DMS79 treated with DMSO at 0.1 percent for 48 hours (cell line): ENCODE measurements at places on chromosomes 7 and 10.

DNA sequence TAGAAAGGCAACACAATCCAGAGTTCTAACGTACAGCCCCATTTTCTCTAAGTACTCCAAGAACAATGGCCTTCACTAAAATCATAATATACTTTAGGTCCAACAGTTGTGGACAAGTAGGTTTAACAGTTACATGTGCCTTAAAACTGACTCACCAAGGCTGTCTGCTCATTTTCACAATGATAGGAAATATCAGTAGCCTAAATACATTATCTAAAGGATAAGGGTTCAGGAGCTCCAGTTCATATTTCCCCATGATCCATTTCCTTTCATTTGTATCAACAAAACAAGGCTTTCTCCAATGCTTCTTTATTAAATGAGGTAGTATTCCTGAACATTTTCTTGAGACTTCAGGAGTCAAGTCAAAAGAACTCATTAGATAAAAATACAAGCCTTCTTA, 164.0 kb downstream of the SLC25A13 start:
- no peak for DNase-seq

DNA sequence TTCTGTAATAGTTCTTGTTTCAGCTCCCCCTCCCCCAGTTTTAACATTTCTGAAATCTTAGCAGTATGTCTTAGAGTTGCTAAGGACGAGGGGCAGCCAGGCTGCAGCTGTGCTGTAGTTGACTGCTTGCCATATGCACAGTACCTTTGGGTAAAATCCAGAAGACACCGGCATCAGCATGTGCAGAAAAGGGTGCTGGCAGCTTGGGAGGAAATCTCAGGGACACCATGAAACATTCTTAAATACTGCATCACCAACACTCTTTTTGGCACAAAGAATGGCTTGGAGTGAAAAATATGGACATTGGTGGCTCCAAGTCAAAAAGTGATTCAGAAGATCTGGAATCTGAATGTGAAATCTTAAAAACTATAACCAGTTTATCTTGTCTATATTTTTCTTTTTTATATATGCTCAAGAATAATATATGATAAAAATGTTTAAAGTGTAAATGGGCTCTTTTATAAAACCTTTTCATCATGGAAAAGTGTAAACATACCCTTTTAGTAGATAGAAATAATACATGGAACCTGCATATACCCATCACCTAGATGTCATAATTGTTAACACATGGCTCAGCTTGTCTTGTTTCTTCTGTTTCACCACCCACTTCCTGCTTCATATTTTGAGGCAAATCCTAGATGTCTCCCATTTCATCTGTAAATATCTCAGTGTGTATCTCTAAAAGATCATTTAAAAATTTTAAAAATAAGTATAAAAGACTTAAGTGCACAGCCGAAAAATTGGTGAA, 34.4 kb upstream of the ARMS2 start:
- DNase-seq = no peak

DNA sequence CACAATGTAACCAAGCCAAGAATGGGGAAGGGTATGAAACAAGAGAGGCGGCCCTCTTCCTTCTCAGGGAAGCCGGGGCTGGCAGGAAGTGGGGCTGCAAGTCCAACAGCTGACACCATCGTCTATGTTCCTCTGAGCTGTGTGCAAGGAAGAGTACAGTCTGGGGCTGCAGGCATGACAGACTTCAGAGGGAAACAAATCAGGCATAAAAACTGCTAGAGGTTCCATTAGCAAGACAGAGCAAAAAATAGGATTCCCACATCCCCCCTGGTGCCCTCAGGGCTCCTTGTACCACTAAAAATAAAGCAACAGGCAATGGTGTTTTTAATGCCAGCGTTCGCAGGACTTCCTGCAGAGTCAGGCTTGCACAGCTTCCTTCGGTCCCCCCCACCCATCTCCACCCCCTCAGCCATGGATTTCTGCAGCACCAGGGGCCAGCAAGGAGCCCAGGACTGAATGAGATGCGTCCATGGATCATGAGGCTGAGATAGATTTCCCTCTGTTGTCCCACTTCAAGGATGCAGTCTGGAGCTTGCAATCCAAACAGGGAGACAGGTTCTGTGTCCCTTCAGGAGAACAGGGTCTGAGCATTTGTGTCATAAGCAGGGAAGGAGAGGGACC, 34.6 kb downstream of the KCNMA1 start:
- no peak for DNase-seq

DNA sequence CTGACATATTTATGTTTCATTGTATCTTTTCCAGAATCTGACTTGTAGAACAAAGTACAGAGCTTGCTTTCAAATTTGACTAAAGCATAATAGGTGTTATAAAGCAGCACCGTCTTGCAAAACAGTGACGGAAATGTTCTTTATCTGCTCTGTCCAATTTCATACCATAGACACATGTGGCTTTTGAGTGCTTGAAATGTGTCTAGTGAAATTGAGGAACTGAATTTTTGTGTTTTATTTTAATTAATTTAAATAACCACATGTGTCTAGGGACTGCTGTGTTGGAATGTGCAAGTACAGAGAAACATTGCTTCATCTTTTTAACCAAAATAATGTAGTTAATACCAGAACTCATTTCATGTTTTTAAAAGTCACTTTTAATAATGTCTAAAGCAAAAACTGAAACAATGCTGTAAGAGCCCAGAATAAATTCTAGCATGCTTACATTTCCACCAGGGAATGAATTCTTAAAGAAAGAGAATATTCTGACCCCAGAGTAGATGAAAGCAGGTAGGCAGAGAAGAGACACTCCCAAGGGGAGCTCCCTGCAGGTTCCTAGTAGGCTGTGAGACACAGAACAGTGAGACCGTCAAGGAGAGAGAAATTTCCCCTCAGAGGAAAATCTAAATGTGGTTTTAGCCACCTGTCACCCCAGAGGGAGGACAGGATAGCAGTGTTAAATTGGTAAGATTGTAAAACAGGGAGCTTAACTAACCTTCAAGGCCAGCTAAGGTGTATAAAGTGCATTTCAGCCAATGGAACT, 175.3 kb upstream of the KMT2E start:
- DNase-seq = no peak

DNA sequence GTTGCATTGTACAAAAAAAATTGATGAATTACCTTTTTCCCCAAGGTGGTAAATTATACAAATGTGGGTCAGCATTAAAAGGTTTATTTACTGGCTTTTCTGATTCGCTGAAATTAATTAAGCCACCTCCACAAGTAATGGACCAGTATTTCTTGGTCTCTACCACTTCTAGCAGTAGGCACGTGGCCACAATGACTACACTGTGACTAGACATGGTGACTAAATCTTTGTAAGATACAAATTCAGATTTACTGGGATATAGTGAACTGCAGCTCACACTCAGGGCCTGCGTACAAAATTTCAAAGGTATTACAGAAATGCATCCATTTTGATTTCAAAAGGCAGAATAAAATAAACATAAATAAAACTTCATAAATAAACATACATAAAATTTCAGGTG, 10.9 kb downstream of the HPSE2 start:
- DNase-seq = no peak

GRCh38 chr7:151406886-151407583, 2.8 kb downstream of the WDR86 start:
- no peak for DNase-seq

DNA sequence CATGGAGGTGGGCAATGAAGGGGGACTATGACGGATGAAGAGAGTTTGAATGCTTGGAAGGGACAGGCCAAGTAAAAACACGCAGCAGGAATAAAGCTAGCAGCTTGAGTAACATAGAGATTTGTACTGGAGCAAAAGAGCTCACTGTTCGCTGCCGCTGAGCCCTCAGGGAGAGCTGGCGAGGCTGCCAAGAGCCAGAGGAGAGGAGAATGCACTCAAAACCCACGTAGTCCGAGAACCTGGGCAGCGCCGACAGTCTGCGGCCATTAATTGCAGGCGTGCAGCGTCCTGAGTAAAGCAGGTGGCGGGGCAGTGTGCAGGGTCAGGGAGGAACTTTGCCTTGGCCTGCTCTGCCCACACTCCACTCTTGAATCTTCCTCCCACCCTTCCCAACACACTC, 68.2 kb downstream of the SLC37A3 start:
- DNase-seq = peak; percentile 83

DNA sequence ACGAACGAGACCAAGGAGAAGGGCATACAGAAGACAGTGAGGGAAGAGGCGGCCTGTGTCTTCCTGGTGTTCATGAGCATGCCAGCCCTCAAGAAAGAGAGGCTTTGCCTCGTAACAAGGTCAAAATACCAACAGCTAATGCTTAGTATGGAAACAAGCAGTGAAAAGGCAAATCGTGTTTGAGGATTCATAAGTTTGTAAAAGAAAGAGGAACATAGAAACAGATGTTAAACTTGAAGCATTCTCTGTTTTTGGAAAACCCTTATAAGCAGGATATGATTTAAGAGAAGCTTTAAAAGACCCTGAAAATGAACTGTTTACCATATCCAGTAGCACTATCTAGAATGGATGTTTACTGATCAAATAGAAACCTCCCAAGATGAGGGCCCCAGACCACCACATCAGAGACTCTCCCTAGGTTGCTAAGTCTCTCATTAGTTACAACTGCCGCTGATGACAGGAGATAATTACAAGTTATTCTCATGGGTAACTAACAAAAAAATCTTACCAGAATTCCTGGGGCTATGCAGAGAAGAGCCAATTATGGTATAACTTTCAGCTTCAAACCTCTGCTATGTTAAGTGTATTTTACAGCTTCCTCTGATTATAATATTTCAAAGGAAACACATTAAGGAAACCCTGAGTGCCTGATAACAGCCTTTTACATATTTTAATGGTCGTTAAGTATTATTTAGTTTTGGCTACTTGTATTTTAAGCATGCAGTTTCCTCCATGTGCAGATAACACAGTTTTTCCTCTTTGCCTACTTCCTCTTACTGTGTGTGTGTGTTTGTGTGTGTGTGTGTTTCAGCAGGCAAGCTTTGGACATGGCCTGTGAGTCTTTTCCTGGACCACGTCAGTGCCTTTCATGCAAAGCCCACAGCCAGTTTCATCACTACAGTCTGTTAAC, 17.9 kb downstream of the JCAD start:
- DNase-seq = no peak

DNA sequence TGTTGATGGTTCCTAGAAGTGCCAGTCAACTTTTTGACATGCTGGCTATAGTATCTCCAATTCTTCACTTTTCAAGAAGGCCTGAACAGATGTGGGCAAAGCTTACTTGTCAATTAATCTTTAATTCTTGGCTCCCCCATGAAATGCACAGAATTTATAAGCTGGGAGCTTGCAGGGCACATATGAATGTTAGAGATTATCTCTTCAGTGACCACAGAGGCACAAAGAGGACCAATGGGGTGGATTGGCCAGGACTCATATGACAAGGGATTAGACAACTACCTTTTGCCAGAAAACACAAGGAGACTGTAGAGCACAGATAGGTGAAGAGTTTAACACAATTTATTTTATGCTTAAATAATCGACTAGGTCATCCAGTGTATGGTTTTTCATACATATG, 121.7 kb upstream of the CCDC6 start:
- DNase-seq = no peak

DNA sequence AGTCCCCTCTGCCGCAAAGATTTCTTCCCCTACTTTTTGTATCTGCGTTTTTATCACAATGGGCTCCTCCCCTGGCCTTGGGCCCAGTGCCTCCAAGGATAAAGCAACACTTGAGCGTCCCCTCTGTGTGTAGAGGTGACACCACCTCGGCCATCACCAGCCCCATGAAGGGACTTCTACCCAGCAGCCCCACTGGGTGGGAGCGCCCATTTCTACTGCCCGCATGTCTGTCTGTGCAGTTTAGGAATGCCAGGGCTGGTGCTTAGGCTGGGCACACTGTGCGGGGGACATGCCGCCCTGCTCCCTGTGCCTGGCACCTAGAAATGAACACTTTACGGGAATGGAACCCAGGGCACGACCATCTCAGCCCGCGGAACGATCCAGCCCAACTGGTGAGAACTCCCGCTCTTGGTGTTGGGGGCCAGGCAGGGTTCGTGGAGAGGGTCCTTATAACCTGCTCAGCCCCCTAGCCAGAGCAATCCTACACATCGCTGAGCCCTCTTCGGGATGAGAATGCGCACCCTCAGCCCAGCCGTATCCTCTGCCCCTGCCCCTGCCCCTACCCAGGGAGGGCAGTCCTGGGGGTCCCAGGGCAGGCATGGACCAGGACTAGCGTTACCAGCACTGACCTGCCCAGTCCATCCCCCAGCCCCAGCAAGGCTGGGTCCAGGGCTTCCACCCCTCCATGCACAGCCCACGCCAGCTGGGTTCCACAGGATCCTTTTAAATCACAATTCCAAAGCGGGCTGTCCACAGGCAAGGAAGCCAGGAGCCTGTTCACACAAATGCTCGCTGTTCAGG, 12.8 kb downstream of the CRYGN start:
- no peak for DNase-seq

- no peak for DNase-seq
Measured at GRCh38 chr10:48901319-48901718, 38.3 kb downstream of the LRRC18 start.

DNA sequence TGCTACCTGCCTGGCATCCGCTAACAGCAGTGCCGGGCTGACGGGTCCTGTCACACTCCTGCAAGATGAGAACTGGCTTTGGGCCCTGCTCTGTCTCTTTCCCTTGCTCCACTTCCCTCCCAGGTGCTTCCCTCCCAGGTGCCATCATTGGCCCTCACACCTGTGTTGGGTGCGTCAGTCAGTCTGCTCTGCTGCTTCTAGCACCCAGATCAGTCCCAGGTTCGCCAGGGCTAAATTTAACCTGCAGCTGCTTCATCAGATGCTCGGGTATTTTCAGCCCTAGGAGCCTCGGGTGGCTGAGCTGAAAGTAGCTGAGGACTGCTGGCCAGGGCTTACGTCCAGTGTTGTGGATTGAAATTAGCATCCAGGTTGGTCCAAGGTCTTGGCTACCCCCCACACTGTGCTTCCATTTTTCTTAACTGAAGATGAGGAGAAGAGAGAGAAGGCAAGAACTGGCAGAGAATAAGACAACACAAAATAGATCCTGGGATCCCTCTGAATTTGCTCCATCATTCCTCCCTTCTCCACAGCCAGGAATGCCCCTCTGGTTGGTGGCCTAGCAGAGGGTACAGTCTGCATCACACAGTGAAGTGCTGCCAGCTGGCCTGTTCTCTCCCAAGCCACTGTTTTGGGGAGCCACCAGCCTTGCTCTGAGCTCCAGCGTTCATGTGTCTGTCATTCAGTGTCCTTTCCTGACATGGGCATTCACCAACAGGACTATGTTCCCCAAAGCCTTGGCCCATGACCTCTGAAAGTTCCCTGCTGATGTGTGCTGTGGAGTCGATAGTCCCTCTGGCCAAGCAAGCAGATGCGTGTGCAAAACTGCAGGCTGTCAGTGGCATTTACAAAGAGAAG, 65.9 kb upstream of the SYPL1 start:
- DNase-seq = no peak

GRCh38 chr7:151782598-151783448, 94.1 kb downstream of the PRKAG2 start:
- no peak for DNase-seq

DNA sequence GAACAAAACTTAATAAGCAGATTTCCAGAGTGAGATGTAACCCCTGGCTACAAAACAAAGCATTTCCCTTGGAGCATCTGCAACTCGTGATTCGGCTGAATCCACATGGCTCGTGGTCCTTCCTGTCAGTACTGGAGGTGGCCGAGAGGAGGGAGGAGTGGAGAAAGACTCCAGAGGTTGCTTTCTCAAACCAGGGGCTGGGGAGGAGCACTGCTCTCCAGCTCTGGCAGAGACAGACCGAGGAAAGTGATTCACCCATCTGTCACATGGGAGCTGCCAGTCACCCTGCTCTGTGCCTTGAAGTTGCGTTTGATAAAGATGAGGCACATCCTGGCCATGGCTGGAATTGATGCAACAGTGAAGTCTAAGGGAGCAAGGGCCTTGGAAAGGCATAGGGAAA, 72.7 kb downstream of the COL13A1 start:
- DNase-seq = no peak
